ENCODE measurements at places on chromosomes 4 and X. TPM values are rescaled to one million over a fixed set of nuclear protein-coding genes. Genes with fewer than 3 reads are reported as not detected.

ZNF674 gene
- total RNA-seq = 5.6 TPM

DNA sequence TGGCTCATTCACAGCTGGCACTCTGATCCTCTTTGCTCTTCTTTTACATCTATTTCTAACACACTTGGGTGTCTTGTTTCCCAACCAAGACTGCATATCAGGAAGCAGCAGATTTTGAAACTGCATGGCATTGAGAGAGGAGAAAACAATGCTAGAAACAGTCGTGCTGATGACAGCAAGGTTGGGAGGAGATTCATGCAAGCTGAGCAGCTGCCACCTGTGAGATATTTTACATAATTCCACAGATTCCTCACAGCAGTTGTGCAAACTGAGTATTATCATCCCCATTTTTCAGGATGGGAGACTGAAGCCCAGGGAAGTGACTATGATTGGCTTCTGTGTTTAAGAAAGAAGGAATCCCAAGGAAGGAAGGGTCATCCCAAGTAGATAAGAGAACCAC, 105.0 kb downstream of the SLC2A9 start:
- DNase-seq = no peak

DNA sequence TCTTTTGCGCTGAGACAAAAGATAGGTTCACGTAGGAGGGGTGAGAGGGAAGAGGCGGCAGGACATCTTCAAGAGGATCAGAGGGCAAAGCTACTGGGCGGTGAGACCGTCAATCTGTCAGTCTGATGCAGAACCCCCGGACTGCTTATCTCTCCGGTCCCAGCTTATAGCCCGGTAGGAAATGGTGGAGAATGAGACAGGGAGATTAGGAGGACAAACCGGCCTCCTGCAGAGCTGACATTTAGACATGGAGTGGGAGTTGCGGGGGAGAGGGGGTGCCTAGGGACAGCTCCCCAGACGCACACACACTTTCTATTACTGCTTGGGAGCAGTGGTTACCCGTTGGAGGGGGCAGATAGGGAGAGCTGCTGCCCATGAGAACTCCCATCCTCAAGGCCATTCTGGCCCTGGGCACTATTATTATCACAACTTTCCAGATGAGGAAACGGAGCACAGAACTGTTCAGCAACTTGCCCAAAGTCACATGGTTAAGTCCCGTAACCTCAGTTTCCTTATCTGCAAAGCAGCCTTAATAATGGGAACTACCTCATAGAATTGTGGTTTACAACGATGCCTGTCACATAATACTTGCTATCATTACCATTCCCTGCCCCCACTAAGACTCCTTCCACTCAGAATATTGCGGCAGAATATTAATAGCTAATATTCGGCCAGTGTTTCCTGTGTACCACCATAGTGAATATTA, 1.1 kb upstream of the HDAC6 start:
- DNase-seq = no peak

- no peak for DNase-seq
Observed at GRCh38 chrX:124393238-124393637, 46.9 kb downstream of the SH2D1A start.

All from lower lobe of right lung (tissue), 2 donors.